ENCODE measurements at places on chromosomes 2 and 18. TPM values are rescaled to one million over a fixed set of nuclear protein-coding genes. Genes with fewer than 3 reads are reported as not detected.
A peak's percentile ranks its signal among the peaks of the same experiment; 100 is the strongest.

DNA sequence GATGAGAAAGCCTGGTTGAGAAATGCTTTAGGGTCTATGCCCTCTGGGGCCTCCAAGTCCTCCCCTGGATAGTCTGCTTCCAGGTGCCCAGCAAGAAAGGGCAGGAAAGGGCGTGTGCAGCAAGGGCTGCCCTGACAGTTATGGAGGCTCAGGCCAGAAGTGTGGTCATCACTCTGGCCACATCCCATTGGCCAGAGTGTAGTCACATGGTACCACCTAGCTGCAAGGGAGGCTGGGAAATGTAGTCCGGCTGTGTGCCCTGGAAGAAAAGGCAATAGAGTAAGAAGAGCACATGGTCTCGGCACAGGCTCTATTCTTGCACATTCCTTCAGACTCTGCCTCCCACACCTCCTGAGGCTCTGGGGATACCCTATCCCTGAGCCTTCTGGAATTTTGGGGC, 35.7 kb downstream of the ODC1 start:
- no peak for DNase-seq

GRCh38 chr2:72924353-72925240, 7.3 kb downstream of the EMX1 start:
- DNase-seq, result peak; percentile 75

GRCh38 chr2:68916226-68916625, 36.5 kb downstream of the GKN2 start:
- no peak for DNase-seq

DNA sequence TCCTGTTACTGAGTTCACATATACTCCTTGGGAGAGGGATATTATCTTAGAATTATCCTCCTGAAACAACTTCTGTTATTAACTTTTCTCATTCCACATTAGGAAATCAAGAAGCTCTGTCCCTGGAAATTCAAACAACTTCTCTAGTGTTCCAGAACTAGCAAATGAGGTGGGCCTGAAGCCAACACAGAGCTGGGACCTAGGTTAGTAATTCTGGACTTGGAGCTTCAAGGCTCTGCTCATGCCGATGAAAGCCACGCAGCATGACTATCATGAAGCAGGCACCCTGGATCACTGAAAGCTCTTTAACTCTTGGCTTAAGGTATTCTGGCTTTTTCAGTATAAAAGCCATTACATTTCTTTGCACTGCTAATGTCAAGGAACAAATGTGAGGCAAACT, 242.7 kb downstream of the TGIF1 start:
- DNase-seq, result no peak

DNA sequence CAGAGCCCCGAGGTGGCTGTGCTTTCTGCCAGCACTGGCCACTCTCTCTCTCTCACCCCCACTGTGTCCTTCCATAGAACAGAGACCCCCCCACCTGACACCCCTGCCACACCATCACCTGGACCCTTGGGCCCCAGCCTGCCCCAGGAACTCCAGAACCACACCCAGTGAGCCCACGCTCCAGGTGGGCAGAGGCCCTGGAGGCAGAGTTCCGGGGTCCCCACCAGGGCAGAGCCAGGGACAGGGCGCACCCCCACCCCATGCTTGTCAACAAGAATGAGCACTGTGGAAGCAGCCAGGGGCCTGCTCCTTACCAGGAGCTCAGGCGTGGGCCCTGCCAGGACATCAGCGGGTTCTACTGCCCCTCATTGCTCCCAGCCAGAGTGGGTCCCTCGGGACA, 14.6 kb downstream of the PASK start:
- DNase-seq, result no peak

The QPCT gene
- total RNA-seq, result 24.4 TPM

GRCh38 chr2:40004336-40004735, 225.3 kb upstream of the THUMPD2 start:
- no peak for DNase-seq

GRCh38 chr2:237742614-237743013, 56.0 kb upstream of the RBM44 start:
- no peak for DNase-seq

The CDH19 gene
- 1.4 TPM for total RNA-seq

The ASIC4 gene
- total RNA-seq, result not detected

The PLGLB2 gene
- total RNA-seq, result 10.9 TPM

DNA sequence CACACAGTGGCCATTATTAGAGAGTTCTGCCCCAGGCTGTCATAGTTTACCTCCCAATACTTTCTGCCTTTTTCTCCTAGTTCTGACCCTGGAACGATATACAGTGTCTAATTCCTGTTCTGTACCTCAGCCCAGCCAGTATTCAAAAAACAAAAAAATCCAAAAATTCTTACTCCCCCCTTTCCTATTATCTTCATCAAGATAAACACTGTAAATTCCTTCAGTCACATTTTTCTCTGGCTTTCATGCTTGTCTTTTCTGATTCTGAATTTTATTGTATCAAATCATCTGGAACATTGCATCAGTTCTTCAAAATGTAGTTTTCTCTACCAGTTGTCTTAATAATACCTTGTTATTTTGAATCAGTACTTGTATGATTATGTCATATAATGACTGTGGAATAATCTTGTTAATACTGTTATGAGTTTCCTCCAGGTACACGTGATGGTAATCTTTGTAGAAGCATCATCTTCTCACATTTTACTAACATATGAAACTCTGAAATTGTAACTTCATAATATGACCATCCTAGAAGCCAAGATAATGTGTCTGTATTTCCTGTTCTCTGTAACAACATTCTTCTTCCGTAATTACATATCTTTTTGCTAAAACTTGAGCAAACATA, 79.0 kb upstream of the NOSTRIN start:
- DNase-seq, result no peak

DNA sequence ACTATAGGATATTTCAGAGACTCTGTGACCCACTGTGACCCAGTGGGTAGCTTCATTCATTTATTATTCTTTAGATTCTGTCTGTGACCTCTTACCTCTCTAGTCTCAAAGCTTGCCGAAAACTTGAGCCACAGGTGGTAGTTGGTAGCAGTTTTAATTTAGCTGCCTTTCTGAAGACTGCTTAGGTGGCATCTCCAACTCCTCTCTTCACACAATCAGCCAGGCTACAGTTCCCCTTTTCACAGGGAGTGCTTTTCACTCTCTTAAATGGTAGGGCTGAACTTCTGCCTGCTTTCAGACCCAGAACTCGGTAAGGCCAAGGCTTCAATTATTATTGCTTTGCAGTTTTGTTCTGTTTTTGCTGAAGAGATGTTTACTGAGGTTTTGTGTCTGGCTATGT, 349.6 kb downstream of the ARL6IP6 start:
- DNase-seq, result no peak

- no peak for DNase-seq
Measured at GRCh38 chr2:102317715-102318114, 6.4 kb downstream of the IL1RL1 start.

DNA sequence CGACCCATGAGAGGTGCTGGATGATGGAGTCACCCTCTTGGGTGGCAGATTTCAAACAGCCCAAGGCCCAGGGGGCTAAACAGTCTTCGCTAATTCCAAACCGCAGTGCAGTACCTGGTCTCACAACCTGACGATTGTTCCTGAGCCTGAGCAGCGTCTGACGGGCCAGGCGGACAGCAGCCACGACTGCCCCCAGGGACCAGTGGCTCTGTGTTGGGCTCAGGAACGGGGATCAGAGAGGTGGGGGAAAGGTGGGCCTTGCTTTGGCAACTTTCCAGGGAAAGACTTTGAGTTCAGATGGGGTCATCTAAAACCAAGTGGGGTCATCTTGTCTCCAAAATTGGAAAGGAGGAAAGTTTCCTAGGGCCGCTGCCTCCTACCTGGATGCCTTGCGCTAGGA, 492 bp downstream of the COLEC11 start:
- no peak for DNase-seq

DNA sequence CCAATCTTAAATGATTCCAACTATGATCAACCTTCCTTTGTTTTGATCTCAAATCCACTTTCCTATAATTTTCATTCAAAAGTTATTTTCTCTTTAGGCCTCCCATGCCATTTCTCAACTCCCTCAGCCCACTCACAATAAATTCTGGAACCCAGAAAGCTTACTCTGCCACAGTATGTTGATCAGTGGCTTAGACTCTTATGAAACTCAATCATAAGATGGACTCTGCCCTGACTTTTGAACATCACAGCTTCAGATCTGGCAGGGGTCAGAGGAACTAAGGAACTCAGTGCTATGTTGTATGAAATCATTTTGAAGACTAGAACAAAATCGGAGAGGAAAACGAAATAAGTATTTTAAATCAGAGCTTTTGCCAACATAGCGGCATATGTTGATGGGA, 59.8 kb upstream of the LGALSL start:
- no peak for DNase-seq

GRCh38 chr2:130827502-130828251, 9.0 kb upstream of the ARHGEF4 start:
- DNase-seq, result peak; percentile 61

The SNORC gene
- total RNA-seq, result 1.4 TPM

The PSMA8 gene
- not detected for total RNA-seq

The DAPL1 gene
- total RNA-seq, result not detected

- DNase-seq, result no peak
Measured at GRCh38 chr18:67023059-67023458, 419.2 kb upstream of the CDH19 start.

- DNase-seq, result peak; percentile 90
Measured at GRCh38 chr2:54673501-54673998, 49.9 kb upstream of the EML6 start.

DNA sequence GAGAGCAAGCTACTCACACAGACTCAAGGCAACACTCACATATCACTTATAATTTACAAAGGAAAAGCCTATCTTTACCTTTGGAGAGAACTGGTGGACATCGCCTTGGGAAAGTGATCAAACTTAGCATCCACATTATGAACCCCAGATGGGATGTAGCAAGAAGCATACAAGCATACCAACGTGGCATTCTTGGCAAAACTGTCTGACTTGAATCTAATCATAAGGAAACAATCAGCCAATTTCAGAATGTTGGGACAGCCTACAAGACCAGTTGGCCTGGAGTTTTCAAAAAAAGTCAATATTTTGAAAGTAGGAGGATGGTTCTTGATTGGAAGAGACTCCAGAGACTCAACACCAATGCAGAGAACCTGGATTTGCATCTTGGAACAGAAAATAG, 79.1 kb upstream of the PMAIP1 start:
- DNase-seq, result no peak

The CCDC142 gene
- 59.4 TPM for total RNA-seq

- peak; percentile 98 for DNase-seq
Measured at GRCh38 chr2:9630736-9631552, at the start of gene YWHAQ. TSS of gene YWHAQ (minus strand) at chr2:9630997. CDS start at chr2:9630452, 545 bp downstream.

DNA sequence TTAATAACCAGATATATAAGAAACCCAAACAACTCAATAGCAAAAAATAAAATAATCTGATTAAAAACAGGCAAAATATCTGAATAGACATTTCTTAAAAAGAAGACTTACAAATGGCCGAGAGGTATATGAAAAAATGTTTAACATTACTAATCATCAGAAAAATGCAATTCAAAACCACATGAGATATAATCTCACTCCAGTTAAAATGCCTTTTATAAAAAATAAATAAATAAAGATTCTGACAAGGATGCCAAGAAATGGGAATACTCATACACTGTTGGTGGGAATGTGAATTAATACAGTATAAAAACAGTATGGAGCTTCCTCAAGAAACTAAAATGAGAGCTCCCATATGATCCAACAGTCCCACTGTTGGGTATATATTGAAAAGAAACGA, 33.9 kb upstream of the BMP10 start:
- DNase-seq, result no peak

- no peak for DNase-seq
Measured at GRCh38 chr2:196464311-196464710, 175.2 kb upstream of the CCDC150 start.

DNA sequence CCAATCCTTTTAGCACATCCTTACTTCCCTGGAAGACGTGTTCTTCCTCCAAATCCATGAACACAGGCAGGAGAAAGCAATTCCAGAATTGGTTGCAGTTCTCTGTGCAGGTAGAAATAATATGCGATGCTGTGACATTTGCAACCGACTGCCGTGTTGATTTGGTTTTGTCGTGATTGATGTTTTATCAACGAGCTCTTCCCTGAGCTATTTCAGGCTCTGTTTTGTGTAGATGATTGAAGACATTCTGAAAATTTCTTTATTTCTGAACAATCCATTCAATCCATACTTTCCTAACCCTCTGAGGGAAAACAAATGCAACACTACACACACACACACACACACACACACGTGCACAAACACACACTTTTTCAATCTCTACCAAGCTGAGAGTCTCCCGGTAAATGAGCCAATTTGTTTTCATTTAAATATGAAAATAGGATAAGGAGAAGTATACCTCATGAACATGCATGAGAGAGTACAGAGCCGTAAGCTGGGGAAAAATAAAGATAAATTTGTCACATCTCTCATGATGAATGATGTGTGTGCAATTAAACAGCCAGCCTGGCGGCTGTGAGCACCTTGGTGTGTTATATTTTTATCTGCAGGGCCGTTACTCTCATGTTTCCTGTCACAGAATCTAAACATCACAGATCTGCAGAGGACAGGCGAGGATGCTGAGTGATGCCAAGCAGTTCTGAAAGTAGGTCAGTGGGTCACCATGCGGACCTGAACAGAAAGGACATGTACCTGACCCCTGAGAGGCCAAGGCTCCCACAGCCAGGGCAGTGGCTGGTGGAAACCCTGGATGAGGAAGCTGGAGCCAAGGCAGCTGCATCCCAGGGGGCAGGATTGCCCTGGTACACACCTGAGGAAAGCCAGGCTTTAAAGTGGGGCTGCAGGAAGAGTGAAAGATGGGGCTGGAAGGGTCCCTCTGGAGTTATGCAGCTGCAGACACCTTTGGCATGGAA, 64.8 kb downstream of the PDCL3 start:
- DNase-seq, result no peak

DNA sequence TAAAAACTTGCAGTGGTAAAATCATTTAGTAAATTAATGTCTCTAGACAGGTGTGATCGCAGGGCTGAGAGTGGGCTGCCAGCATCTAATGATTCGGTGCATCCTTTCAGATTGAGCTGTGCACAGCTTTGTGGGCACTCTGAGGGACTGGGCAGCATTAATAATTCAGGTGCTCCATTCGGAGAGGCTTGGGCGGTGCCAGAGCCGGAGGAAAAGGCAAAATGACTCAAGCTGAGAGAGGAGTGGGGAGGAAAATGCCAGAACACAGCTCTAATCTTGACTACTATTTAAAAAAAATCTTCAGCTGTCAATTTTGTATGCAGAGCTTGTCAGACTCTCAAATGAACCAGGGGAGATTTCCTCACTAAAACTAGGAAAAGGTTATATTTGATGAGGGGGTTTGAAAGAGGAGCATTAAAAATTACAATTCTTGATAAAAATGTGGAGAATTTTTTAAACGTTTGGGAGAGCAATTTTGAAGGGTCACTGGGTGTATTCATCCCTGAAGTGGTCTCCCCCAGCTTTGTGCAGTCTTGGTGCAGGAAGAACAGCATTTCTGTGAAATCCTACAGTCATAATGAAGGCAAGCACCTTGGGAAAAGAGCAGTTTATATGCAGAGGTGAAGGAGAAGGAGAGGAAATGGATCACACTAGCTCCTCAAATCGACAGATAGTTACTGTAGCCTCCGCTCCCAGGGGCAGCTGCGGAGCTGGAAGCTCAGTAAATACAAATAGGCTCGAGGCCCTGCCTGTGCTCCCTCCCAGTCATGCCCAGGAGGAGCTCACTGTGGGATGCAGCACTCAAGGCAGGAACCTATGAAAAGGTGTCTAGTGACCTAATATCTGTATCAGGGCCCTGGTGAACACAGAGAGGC, 535.4 kb upstream of the RAB6C start:
- DNase-seq, result no peak
